ENCODE measurements at places on chromosomes 3 and 15.

DNA sequence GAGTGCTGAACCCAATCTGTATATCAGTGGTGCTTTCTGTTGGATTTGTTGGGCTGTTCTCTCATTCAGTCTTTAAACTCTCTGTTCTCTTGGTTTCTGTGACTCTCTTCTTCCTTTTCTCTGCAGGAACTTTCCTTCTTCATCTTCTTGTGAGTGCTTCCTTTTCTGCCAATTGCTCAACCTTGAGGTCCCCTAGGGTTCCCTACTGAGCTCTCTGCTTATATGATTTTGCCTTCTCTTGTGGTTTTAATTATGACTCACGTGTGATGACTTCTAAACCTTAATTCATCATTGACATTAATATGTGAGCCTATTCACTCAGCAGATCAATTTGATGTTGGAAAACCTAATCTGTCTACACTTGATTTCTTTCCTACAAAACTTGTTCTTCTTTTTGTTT, 39.4 kb downstream of the MOBP start:
- no peak for DNase-seq

DNA sequence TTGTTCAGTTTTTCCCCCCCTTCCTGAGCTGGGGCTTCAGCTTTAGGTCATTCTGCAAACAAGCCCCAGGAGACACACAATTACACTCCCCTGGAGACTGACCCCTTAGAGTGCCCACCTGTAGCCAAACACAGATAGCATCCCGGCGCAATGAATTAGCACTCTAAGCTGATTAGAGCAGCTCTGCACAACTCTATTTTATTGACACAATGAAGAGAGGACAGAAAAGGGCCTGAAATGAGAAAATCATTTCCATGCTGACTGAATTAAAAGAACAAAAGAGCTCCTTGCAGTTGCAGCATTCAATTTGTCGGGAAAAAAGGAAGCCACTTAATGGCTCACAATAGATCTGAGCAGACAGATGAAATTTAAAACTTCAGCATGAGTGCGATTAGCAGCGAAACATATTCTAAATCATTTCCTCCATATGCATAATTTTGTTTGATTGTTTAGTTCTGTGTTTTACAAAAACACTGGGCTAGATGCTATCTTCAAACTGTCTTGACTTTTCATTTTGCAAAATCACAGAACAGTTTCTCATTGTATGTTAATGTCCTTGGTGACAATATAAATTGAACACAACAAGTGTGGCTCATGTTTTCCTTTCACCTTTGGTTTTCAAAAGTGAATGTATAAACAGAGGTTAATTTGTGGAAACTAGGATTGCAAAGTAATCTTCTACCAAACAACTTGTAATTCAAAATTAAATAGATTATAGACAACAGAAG, 308.6 kb downstream of the MECOM start:
- DNase-seq: no peak

DNA sequence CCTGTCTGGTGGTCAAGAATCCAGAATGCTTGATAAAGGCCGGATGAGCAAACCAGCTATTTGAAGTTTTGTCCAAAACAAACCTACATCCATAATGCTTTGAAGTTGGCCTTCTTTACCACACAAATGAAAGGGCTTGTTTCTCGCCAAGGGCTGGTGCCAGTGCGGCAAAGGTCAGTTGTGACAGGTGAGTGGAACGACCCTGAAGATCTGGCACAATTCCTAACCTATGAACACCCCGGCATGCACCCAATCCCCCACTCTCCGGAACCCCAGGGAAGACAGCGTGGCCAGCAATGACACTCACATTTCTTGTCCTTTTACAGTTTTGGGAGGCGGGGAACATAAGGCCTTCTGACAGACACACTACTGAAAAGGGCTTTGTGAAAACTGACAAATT, 90.6 kb downstream of the ATP10A start:
- no peak for DNase-seq

DNA sequence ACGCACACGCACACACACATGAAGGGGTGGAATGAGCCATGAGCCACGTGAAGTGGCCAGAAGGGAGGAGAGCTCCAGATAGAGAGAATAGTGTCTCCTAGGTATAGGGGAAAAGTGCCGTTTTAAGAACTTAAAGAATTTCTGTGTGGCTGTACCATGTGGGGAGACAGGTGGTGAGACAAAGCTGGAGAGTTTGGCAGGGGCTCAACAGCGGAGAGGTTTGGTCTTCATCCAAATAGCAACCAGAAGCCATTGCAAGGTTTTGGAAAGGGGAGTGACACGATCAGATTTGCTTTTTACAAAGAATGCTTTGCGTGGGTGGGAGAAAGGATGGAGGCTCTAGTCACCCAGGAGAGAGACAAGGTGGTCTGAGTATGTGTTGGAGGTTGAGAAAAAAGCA, 146.0 kb downstream of the IL20RB start:
- no peak for DNase-seq

DNA sequence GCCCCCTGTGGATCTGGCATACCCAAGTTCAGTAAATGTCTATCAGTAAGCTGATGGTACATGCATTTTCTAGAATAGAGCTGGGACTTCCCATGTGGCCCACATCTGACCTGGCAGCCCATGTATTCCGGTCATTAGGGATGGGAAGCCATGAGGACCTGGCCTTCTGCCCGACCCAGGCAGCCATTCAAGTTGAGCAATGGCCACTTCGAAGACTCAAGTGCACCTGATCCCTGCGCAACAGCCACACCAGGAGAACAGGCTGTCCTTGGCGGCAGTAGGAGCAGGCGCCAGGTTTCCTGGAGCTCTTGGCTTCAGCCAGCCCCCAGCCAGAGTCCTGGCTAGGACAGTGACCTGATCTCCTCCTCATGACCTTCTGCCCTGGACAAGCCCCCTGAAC, 14.6 kb downstream of the HEMK1 start:
- no peak for DNase-seq

GRCh38 chr3:194281306-194281705, 69.8 kb downstream of the CPN2 start:
- no peak for DNase-seq

DNA sequence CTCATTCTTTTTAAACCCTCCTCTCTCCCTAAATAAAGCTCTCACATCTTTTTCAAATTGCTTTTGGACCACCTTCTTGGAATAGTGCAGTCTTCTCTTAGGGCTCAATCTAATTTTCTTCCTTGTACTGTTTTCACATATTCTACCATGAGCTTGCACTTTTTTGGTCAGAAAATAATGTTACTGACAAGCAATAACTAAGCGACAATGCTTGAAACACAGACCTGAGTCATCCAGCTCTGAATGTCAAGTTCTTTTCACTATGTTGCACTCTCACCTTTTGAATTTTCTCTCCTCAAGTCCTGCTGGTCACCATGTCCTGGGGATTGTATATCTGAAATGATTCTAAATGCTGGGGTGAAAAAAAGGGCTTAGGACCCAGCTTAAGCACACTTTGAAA, 8.9 kb downstream of the TNFAIP8L3 start:
- DNase-seq: no peak

- no peak for DNase-seq
These were observed 82.3 kb upstream of the MFGE8 start for GRCh38 chr15:88995449-88995848.

- no peak for DNase-seq
These were observed 58.5 kb downstream of the ANXA2 start for GRCh38 chr15:60339236-60339635.

DNA sequence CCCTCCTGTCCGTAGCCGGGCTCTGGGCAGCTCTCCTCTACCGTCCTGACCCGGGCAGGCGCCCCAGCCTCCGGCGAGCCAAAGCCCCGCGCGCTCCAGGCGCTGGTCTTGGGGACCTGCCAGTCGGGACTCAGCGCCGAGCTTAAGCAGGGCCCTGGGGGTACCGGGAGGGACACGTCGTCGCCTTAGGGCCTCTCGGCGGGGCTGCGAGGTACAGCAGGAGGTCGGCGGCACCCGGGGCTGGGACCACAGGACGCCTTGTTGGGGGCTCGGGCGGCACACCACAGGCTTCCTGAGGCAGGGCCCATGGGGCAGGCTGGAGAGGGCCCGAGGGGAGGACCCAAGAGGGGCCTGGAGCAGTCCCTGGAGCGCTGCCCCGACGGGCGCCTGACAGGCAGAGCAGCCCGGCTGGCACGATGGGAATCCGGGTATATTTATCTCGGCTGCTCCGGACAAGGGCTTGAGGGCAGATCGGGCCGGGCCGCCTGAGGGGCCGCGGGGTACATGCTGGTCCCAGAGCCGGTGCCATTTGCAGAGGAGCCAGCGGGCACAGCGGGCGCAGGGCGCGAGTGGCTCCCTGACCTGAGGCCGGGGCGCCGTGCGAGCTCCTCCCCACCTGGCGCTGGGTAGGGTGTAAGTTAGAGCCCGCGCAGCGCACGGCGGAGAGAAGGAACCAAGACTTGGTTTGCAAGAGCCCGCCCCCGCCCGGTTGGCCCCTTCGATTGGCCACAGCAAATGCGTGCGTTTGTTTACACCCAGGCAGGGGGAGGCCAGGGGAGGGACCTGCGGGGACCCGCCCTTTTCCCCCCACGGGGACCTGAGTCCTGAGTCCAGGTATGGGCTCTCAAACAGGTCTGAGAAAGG, 574 bp downstream of the SLC38A3 start:
- DNase-seq: no peak

- no peak for DNase-seq
These were observed 128.0 kb downstream of the GMNC start for GRCh38 chr3:190734490-190734889.

DNA sequence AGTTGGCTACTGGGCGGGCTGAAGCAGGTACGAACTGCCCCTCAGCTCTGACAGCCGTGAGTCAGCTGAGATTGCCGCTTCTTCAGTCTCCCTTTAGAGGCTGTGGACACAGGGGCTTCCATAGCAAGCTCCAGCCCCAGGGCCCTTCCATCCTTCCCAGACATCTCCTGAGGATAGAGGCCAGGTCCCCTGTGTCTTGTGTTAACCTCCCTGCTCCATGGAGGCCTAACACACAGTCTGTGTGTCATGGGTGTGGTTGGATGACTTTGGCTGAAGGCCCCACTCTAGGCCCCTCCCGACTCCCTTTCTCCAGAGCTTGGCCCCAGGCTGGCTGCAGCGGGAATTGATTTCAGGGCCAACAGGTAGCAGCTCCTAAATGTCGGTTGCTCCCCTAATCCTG, 116.1 kb upstream of the TLE3 start:
- DNase-seq: no peak

DNA sequence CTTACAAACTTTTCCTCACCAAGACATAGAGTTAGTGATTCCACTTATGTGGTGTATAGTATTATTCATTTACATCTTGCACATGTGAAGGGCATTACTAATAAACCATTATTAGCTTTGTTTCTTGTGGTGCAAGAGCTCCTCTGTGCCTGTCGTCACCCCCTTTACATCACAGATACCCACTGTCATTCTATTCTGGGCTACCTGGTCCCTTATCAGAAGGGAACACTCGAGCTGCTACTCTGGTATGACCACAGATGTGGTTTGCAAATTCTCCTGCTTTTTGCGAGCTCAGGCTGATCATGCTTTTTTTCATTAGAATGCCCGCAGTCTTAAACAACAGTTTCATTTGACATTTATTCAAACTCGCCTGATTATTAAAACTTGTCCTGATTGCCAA, 13.9 kb upstream of the SENP2 start:
- no peak for DNase-seq

GRCh38 chr3:52923963-52924362, 26.6 kb upstream of the STIMATE start:
- DNase-seq: no peak

DNA sequence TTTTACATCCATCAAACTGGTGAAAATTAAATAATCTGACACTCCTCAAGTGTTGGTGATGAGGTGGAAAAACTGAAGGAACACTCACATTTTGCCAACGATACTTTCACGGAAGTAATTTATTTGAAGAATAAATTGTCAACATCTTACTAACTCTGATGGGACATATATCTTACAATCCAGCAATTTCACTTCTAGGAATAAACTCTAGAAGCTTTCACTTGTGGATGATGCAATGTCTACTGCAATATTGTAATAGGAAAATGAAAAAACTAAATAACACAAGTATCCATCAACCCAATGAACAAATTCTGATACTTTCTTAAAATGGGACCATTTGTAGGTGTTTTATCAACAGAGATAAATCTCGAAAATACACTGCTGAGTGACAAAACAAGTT, 16.2 kb upstream of the LIPC start:
- no peak for DNase-seq

GRCh38 chr3:188801393-188801792, 370.4 kb upstream of the TPRG1 start:
- DNase-seq: no peak

DNA sequence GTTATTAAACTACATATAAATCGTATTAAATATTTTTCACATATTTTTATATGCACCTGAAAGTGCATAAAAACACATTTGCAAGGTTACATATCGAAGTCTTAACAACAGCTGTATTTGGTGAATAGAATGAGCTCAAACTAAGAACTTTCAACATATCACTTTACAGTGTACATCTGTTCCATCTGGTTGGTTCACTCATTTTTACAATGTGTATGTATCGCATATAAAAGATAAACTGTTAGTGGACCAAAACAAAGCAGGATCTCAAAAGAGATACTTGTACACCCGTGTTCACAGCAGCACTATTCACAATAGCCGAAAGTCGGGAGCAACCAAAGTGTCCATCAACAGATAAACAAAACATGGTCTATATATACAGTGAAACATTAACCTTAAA, 55.8 kb downstream of the TBL1XR1 start:
- no peak for DNase-seq

- DNase-seq: no peak
These were observed 120.5 kb upstream of the SAMMSON start for GRCh38 chr3:69879051-69879450.

DNA sequence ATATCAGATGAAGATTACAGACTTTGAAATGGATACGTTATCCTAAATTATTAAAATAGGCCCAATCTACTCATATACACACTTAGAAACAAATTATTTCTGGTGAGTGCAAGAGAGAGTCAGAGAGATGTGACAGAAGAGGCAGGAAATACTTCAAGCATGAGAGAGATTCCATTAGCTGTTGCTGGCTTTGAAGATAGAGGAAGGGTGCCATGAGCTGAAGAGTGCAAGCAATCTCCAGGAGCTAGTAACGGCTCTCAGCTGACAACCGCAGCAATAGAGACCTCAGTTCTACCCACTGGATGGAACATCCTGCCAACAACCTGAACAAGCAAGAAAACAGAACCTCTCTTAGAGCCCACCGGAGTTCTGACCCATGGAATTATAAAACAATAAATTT, 270.7 kb upstream of the SLITRK3 start:
- DNase-seq: no peak

GRCh38 chr3:46389306-46389705, 17.6 kb downstream of the CCR5AS start:
- no peak for DNase-seq

- DNase-seq: no peak
These were observed 8.2 kb upstream of the ANKRD63 start for GRCh38 chr15:40290918-40291574.

GRCh38 chr3:131363275-131363674, 18.3 kb upstream of the NUDT16 start:
- no peak for DNase-seq

Measured in stimulated activated CD8-positive, alpha-beta memory T cell treated with anti-CD3 and anti-CD28 coated beads, Interleukin-15, amount 100 ng/mL, for 48 hours (primary cell).